Astrocyte of the spinal cord (primary cell): ENCODE measurements at places on chromosomes 13 and 19.

- DNase-seq, result peak; percentile 64
These were observed 904 bp upstream of the ALOX5AP start for GRCh38 chr13:30734439-30734838.

DNA sequence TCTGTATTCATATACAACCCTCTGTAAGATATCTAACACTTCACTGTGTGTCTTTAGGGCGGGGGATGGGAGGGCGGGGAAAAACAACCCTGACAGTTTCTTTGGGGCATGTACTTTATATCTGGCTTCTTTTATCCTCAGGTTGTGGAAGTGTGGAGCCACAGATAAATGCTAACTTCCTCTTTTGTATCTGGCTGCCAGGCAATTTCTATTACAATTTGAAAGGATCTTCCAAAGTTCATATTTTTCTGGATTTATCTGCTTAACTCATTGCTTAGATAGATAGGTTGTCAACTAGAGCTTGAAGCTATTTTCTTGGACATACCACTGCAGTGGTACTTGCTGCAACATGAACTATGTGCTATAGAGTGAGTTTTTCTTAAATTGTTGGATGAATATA, 393.0 kb downstream of the LMO7 start:
- no peak for DNase-seq

GRCh38 chr19:33508941-33509614, 12.5 kb downstream of the PEPD start:
- no peak for DNase-seq

- DNase-seq, result no peak
These were observed 3.1 kb upstream of the GTF3A start for GRCh38 chr13:27421101-27421871.

- no peak for DNase-seq
These were observed 5.2 kb downstream of the TRAPPC5 start for GRCh38 chr19:7685546-7686445.

DNA sequence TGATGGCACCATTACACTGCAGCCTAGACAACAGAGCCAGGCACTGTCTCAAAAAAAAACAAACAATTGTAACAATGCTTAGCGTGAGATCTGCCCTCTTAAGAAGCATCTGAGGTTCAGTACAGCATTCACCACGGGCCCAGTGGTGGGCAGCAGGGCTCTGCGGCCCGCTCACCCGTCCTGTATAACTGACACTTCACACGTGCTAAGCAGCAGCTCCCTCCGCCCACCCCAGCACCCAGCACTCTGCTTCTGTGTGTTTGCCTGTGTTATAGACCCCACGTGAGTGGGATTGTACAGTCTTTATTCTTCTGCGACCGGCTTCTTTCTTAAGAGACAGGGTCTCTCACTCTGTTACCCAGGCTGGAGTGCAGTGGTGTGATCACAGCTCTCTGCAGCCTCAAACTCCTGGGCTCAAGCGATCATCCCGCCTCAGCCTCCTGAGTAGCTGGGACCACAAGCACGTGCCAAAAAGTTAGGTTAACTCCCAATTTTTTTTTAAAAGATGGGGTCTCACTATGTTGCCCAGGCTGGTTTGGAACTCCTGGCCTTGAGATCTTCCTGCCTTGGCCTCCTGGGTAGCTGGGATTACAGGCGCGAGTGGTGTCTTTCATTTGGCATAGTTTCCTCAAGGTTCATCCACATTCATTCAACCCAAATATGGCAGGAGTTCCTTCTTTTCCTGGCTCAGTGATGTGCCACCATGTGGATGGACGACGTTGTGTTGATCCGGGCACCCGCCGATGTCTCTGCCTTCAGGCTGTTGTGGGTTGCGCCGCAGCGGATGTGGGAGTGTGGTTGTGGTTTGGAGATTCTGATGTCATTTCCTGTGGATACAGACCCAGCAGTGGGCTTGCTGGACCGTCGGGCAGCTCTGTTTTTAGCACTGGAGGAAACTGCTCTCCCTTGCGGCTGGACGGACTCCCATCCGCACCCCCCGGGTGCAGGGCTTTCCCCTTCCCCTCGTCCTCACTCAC, 170.0 kb downstream of the KDM4B start:
- peak; percentile 87 for DNase-seq

DNA sequence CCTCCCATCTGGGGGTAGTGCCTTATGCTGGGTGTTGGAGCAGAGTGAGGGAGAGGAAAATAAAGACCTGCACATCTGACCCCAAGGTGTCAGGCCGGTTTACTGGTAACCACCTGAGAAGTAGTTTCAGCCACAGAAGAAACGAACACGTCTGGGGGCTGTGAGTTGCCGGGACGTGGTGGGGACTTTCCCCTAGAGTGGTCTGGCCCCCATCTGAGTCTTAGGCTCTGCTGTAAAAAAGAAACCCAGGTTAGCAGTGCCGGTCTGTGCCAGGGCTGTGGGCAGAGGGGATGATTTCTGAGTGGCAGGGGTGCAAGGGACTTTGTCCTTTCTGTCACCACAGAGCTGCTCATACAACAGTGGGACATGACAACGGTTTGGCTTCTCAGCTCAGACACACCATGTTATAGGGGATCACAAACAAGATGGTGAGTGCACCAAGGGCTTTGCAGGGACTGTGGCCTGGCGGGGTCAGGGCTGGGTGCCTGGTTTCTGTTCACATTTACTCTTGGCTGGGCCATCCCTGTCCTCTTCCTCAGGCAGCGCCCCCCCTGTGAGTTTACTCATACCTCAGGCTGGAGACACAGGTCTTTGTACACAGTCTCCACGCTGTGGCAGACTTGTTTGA, 9.0 kb downstream of the GCDH start:
- no peak for DNase-seq

DNA sequence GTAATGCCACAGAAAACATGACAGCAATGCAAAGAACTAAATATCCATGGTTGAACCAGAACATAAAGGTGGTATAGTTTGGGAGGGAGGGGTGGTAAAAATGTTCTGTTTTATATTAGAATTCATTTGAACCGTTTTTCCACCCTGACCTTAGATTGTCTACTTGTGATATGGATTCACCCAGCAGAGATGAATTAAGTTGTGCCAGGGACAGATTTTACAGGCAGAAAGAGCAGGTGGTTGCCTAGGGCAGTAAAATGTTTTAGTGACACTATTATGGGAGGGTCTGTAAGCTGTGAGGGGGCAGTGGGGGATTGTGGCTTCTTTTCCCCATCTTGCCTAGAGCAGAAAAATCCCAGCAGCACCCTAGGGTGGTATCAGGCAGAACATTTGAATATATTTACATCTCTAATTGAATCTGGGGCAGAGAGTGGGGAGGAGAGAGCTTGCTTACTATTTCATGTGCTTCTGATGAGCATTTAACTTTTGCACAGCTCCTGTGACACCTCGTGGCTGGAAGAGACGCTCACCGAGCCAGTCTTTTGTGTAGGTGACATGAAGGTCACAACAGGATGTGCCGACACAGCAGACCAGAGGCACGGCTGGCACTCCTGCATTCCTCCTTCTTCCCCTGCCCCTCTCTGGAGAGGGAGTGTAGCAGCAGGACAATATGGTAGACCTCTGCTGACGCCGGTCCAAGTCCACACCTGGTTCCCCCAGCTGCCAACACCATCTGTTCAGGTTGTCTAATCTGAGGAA, 452.3 kb downstream of the IRS2 start:
- no peak for DNase-seq

GRCh38 chr19:16830679-16831078, 1.5 kb downstream of the SIN3B start:
- peak; percentile 42 for DNase-seq

- DNase-seq, result no peak
These were observed 51.8 kb downstream of the CCDC70 start for GRCh38 chr13:51913421-51914136.

DNA sequence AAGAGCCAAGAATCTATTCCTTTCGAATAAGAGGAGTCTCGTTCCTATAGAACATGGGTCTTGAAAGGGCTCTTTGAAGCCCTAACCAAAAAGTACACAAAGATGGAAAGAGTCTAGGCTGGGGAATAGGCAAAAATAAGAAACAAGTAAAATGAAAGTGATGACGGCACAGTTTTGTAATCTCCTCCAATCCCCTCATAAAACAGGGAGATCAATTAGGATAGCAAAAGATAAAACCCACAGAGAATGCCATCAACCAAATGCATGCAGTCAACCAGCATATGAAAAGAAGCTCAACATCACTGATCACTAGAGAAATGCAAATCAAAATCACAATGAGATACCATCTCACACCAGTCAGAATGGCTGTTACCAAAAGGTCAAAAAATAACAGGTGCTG, 122.4 kb upstream of the LSM14A start:
- no peak for DNase-seq

GRCh38 chr19:40982594-40983101, 8.4 kb upstream of the CYP2B6 start:
- DNase-seq, result no peak

DNA sequence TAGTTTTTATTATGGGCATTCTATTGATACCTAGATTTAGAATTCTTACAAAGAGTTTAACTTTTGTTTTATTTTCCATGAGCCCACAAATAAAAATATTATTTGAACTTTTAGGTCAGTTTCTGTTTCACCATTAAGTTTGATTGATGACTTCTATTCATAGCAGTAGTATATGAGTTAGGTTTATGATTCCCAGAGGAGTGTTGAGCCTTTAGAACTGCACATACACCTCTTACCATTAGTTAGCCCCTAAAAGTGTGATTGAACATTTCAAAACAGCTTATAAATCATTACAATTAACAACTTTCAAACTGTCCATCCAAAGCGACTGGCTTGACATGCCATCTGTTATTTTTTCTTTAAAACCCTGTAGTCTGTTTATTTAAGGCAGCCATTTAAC, 19.0 kb upstream of the PCDH17 start:
- DNase-seq, result no peak

DNA sequence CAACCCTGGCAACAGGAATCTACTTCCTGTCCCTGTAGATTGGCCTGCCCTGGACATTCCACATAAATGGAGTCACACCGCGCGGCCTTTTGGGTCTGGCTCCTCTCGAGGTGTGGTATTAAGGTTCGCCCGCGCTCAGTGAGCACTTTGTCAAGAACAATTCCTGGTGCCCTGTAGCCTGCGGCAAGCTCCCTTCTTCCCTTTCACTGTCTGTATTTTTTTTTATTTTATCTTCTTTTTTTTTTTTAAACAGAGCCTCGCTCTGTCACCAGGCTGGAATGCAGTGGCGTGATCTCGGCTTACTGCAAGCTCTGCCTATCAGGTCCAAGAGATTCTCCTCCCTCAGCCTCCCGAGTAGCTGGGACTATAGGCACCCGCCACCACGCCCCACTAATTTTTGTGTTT, 28.3 kb downstream of the PEX11G start:
- peak; percentile 38 for DNase-seq

DNA sequence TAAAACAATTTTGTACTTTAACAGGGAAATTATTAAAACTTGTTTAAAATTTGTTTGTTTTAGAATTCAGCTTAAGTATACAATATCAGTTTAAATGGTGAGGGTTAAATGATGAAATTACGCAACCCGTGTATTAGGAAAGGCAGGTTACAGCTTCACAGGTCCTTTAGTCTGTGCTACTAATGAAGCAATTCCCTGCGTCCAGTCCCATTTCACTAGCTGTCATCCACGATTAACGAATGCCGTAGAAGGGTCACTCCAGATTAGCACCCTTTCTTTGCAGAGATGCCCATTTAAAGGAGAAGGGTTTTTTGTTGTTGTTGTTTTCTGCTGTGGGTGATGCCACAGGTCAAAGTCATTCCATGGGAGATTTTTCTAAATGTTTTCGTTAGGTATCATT, 457.6 kb upstream of the SLC10A2 start:
- no peak for DNase-seq

GRCh38 chr13:87837946-87838345, 166.8 kb downstream of the SLITRK5 start:
- no peak for DNase-seq

GRCh38 chr19:15576526-15577156, 38.4 kb upstream of the CYP4F8 start:
- DNase-seq, result no peak

GRCh38 chr13:83516781-83517180, 365.5 kb downstream of the SLITRK1 start:
- no peak for DNase-seq

- no peak for DNase-seq
These were observed 45.5 kb upstream of the NPAS1 start for GRCh38 chr19:46974181-46974580.

DNA sequence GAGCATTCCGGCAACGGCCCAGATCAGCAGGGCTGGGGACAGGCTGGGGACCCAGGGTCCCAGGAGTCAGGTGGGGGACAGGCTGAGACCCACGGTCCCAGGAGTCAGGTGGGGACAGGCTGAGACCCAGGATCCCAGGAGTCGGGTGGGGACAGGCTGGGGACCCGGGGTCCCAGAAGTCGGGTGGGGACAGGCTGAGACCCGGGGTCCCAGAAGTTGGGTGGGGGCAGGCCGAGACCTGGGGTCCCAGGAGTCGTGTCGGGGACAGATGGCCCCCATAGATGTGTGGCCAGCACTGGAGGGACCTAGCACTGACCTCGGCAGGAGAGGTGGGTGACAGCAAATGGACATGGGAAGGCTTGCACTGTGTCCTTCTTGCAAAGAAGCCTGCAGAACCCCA, 39.7 kb upstream of the SOX1 start:
- no peak for DNase-seq

DNA sequence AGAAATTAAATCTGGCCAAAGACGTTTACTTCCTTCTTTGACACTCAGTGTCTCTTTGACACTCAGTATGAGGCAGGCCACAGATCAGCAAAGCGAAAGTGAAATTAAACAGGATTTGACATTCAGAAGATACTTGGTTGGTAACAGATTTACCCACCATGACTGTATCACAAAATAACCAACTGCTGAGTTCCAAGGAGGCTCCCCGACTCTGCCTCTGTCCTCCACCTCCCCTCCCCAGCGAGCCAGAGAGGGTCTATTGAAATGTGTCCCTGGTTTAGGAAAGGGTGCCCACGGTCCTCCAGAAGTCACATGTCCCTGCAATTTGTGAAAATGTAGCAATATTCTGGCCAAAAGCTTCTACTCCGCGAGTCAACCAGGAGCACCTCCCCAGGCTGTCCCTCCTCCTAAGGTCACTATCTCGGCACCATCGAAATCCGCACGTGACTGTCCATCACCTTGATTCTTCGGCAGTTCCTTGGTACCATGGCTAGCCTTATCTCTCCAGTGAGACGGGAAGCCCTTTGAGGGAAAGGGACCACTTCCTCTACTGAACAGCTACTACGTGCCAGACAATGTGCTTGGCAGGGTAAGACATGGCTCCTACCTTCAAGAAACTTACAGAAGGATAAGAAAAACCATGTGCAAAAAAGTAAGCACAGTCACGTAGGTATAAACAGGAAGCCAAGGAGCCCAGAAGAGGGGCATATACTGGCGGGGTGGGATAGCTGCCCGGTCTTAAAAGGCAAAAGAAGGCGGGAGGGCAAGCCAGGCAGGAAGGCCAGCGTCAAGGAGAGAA, 1.5 kb downstream of the N4BP2L1 start:
- DNase-seq, result no peak

DNA sequence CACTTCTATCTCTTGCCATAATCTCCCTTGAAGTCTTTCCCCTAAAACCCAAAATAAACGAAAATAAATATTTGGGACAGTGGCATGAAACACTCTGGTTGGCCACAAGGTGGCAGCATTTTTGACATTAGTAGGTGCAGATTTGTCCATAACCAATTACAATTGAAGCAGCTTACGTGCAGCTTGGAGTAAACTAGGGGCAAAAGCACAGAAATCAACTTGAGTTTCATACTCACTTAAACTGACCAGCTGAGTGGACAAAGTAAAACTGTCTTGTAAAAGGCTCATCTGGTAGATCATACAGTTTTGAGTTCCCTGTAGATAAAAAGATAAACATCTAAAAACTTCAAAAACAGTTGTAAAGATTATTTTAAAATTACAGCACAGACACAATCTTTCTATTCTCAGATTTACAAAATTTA, 18.8 kb downstream of the PDCD5 start:
- DNase-seq, result peak; percentile 71

GRCh38 chr13:60627071-60627686, 230.2 kb downstream of the TDRD3 start:
- peak; percentile 43 for DNase-seq
